Ovary (tissue), 10 donors: ENCODE measurements at places on chromosomes 16 and 17. TPM values are rescaled to one million over a fixed set of nuclear protein-coding genes. Genes with fewer than 3 reads are reported as not detected.

Gene IRX5
- 0.40 TPM for total RNA-seq

Gene TEX19
- not detected for total RNA-seq

Gene ABCA6
- total RNA-seq: 33.5 TPM

DNA sequence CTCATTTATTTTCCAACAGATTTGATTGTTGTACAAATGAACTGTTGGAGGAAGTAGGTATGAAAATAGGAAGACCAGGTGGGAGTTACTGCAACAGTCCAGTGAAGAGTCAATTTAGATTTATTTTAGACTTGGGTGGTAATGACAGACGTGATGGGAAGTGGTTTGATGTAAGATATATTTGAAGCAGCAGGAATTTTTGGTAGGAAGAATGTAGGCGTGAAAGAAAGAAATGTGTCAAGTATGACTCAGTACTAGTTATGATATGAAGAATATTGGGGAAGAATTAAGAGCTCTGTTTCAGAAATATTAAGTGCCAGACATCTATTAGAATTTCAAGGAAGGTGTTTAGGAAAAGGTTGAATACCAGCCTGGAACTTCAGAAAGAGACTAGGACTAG lies 247.9 kb upstream of the AXIN2 start:
- DNase-seq: no peak

Gene MYOCD
- 33.1 TPM for total RNA-seq

Gene ARHGAP44
- total RNA-seq: 10.1 TPM

DNA sequence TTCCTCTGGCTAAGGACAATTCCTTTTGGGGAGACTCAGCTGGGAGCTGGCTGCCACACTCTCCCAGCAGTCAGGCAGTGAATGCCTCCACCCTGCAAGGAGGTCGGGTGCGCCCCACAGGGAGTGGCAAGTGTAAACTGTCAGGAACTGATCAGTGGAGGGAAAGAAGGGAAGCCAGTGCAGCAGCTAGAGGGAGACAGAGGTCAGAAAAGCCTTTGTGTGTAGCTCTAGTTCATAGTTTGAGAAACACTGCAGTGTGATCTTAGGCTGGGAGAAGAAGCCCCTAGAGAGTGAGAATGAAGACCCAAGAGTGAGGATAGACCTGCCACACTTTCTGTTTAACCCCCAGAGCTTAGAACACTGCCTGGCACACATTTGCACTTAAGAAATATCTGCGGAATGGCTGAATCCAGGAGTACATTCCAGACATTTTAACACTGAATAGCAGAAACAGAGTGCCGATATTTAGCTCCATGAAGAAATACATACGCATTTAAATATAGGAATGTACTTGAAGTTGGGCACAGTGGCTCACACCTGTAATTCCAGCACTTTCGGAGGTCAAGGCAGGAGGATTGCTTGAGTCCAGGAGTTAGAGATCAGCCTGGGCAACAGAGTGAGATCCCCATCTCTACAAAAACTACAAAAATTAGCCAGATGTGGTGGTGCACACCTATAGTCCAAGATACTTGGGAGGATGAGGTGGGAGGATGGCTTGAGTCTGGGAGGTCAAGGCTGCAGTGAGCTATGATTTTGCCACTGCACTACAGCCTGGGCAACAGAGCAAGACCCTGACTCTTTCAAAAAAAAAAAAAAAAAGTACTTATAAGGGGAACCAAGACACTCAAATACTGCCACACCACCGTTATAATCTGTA lies 11.1 kb upstream of the SLC5A11 start:
- no peak for DNase-seq

Gene TSNAXIP1
- 2.9 TPM for total RNA-seq

- DNase-seq: no peak
Measured at GRCh38 chr16:88619859-88620815, 18.2 kb upstream of the IL17C start.

DNA sequence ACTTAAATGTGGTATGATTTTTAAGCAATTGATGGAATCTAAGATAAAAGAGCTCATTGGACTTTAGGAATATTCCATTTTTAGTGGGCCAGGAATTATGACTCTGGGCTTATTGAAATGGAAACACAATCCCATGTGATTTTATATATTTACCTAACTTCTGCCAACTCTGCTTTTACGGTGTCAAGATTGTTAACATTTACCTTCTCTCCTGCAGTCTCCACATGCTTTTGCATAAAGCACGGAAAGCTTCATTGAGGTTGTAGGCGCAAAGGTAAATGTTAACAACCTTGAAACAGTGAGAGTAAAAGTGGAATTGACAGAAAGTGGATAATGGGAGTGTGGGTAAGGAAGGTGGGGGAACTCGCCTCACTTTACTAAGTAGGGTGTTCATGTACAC lies 468.1 kb downstream of the PMP22 start:
- DNase-seq: no peak

DNA sequence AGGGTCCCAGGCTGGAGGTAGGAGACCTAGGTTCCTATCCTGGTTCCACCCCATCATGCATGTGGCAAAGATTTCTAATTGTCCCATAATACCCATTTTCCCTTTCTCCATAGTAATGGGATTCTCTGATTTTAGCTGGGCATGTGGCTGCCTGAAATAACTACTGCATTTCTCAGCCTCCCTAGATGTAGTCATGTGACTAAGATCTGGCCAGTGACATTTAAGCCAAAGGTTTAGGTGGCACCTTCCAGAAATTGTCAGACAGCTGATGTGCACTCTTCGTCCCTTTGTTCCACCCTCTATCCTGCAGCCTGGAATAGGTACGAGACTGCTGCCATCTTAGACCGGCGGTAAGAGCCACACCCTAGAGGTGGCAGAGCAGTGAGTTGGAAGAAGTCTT lies 8.2 kb downstream of the NXPH3 start:
- no peak for DNase-seq

DNA sequence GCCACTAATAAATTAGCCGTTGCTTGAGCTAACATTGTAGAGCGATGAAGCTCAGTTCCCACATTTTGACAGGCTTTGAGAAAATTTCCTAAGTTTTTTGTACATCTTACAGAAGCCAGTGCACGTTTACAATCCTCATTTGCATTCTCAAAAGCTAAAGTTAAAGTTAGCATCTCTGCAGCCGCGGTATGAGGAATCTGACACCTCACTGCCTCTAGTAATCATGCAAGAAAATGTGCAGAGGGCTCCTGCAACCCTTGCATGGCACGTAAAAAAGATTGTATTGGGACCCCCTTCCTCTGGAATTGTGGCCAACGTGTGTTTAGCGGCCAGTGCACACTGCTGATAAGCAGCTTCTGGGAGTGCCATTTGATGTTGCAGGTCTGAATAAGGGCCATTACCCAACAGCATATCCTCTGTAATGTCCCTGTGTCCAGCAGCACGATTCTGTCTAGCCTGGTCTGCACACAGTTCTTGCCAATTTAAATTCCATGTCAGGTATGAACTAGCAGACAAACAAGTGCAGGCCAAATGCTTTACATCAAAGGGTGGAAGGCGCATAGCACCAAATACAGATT lies 12.4 kb upstream of the ZNF689 start:
- DNase-seq: no peak

- peak; percentile 53 for DNase-seq
Measured at GRCh38 chr16:4945560-4946502, 8.9 kb upstream of the PPL start.

DNA sequence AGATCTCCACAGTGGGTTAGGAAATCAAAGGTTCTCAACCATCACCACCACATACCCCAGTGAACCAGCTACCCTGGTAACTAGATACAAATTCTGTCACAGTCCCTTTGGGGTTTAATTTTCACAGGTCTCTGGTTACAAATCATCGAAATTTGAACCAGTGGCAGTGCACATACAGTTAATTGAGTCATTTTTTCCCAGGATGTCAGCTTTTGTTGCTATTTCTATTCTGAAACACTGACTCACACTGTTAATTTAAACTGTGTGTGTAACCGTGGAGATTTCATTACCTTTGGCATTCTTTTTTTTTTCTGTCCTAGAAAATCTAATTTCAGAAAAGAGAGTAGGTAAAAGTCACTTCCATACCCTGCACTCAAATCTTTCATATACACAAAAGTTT lies 511.5 kb downstream of the TOX3 start:
- DNase-seq: no peak

Gene SLC12A3
- not detected for total RNA-seq

GRCh38 chr17:73028299-73028755 lies 64.2 kb downstream of the SLC39A11 start:
- DNase-seq: no peak

GRCh38 chr17:6596941-6597340 lies 40.6 kb upstream of the PITPNM3 start:
- DNase-seq: no peak

- DNase-seq: no peak
Measured at GRCh38 chr17:51674579-51675255, 414.4 kb downstream of the UTP18 start.

GRCh38 chr17:49903523-49903922 lies 55.7 kb upstream of the TAC4 start:
- no peak for DNase-seq

Gene CDT1
- total RNA-seq: 1.9 TPM

GRCh38 chr17:53707566-53707965 lies 115.2 kb upstream of the KIF2B start:
- DNase-seq: no peak

DNA sequence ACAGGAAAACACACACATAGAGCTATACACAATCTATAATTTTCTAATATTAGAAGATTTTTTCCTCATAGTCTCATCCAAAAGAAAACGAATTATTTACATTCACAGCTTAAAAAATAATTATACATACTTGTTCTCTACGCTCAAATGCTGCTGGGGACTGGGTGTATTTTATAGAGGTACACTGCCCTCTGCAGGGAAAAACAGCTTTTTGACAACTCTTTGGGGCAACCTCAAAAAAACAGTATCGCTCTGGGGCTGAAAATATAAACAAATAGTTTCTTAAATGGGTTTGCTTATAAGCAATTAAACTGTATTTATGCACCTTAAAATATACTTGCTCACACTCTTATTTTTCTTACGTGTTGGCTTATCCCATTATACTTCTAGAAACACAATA lies 261.8 kb upstream of the PSMD7 start:
- DNase-seq: no peak

Gene CCL4L2
- 0.42 TPM for total RNA-seq

- no peak for DNase-seq
Measured at GRCh38 chr16:30437511-30438046, 7.7 kb upstream of the DCTPP1 start.

DNA sequence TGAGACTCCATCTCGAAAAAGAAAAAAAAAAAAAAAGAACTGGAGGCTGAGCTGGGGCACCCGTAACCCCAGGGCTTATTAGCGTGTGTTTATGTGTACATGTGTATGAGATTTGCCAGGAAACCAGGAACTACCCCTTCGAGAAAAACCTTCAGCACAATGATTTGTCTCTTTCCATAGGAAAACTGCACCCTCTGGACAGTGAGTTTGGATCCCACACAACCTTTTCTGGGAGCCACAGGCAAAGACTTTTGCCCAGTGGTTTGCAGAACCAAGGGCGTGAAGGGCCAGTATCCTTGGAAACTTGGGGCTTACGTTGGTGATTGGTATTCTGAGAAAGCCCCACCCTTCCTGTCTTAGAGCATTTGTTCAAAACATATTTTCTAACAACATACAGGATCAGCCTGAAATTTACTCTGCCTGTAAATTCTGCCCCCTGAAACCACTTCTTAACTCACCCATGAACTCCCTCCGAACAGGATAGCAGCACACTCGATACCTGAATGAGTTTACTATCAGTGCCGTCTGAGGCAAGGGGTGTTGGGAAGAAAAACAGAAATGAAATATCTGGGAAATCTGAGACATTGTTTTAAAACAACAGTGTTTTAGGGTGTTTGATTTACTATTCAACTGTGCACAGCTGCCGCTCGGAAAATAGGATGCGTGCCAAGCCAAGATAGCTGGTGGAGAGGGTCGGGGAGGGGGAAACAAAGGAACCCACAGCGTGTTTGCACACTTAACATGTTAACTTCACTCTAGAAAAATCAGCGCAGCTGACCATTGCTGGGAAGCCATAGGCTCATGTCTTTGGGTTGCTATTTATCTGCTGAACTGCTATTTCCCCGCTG lies 40.2 kb upstream of the MAF start:
- DNase-seq: peak; percentile 13

DNA sequence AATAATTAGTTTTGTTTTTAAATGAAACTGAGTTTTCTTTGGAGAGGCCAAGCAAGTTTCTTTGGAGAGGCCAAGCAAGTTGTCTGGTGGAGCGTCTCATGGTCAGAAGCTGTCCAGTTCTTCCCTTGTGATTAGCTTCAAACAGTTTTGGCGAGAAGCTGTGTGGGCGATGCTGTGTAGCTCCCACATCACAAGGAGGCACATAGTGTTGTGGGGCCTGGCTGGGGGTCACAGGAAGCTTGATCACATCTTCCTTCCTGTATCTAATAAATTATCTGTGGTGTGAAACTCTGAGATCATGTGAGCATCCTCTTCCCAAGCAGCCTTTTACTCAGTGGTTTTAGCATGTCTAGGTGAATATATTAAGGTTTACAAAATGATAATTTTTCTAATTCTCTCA lies 33.9 kb downstream of the SPECC1 start:
- DNase-seq: no peak

Gene ZG16
- 0.07 TPM for total RNA-seq

GRCh38 chr16:48180868-48181480 lies 25.2 kb upstream of the ABCC12 start:
- no peak for DNase-seq

DNA sequence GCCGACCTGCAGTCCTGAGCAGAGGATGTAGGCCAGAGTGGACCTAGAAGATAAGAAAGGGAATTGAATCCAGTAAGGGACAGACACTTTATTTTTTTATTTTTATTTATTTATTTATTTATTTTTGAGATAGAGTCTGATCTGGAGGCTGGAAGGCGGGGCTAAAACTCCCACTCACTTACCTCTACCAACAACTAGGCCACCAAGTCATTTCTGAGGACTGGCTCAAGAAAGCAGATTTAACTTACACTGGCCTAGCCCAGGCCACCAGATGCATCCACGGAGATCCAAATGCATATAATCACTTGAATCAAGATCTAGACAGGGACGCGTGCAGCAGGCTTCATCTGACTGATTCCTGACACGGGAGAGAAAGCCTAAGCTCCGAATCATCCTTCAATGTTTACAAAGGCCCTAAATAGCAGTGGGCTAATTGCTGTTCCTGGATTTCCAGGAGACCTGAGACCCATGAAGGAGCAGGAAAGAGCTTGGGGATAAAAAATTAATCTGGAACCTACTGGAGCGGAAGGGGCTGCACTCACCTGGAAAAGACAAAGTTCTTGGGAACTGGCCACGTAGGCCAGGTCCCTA lies 1.1 kb upstream of the ALOX12 start:
- DNase-seq: no peak

GRCh38 chr17:17876959-17877528 lies 40.3 kb upstream of the SREBF1 start:
- peak; percentile 67 for DNase-seq

Gene UMOD
- total RNA-seq: not detected

Gene PKD1
- total RNA-seq: 203 TPM

GRCh38 chr16:8869212-8869987 lies 594 bp upstream of the CARHSP1 start:
- DNase-seq: no peak

Gene SPATA22
- 0.40 TPM for total RNA-seq

Gene POLR2C
- 54.9 TPM for total RNA-seq

Gene CCL8
- 0.32 TPM for total RNA-seq
